ENCODE measurements at places on chromosomes 2 and 18.

DNA sequence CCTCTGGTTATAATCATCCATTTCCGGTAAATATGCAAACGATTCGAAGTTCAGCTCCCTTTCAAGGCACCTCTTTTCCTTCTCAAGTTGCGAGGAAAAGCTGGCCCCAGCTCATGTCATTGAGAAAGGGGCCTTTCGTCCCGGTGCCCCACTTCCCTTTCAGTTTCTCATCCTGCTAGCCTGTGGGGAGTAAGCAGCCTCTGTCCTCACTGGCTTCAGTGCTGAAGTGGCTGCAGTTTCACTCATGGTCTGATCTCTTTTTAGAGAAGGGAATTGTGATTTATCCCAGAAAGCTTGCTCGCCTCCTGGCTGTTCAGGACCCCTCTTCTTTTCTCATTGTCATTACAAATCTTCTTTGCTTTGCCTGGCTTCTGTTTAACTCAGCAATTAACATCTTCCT is 207.5 kb downstream of the NR4A2 start:
- no peak for ATAC-seq

DNA sequence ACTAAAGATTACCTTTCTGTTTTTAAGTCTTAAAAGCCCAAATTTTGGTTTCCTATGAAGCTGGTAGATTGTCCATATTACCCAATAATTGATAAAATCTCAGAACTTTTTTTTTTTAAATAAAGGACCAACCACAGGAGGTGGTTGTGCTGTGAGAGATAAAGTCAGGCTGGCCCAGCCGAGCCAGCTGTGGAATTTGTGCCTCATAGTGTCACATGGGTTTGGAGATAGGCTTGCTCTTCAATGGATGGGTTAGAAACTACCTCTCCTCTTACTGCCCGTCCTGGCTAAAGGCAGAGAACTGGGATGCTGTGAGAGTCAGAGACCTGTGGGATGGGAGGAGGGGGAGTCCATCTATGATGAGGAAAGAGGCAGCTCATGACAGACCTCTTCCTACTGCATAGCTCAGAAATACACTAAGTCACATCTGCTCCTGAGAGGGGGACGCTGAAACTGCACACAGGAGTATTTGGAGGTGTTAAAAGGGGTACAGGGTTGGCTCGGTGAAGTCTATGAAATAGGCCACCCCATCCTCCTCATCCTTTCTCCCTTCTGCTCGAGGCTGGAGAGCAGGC is 99.7 kb upstream of the MGAT4A start:
- ATAC-seq: no peak

GRCh38 chr2:156237558-156237957 is 95.0 kb downstream of the NR4A2 start:
- no peak for ATAC-seq

- peak; percentile 86 for ATAC-seq
These were observed 111.6 kb upstream of the DNMT3A start for GRCh38 chr2:25453199-25453905.

- no peak for ATAC-seq
These were observed 157.9 kb downstream of the DYSF start for GRCh38 chr2:71611247-71611646.

DNA sequence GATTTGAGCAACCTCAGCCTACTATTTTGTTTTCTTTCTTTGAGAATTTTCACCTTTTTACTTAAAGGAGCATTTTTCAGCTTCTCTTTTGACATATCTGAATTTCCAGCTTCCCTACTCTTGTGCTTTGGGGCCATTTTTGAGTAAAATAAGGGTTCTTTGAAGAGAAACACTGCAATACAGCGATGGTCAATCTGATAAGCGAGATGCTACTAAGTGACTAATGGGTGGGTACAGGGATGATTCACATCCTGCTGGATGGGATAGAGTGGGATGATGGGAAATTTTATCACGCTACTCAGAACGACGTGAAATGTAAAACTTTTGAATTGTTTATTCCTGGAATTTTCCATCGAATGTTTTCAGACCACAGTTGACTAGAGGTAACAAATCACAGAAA is 211.5 kb downstream of the TMEM247 start:
- no peak for ATAC-seq

DNA sequence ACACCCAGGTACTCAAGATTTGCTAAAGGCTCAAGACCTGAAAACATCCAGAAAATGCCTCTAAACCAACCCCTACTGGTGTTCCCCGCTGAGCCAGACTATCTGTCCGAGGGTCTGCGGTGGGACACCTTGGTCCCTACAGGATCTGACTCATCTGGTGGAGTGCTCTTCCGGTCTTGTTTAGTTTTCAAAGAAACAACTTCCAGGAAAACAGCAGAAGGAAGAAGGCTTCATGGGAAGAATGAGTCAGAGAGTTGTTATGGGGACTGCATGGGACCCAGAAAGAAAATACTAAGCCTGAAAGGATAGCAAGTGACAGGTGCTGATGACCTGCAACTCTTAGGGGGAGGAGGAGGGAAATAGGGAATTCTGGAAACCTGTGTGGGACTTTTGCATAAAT is 41.3 kb downstream of the ZFP36L2 start:
- ATAC-seq: no peak

DNA sequence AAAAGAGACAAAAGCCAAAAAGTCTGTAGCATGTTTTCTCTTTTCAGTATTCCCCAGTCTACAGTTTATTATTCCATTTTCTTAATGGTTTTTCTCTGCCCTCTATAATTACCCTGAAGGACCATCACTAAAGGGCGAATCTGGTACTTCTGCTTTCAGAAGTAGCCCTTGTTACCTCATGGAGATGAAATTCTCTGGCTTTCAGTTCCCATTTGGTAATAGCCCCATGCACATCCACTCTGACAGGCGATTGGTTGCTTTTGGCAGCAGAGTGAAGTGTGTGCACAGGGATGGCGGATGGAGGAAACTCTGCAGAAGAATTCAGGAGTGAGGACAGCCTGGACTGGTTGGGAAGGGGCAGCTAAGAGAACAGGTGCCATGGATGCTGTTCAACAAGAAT is 66.3 kb upstream of the NABP1 start:
- peak; percentile 97 for ATAC-seq

DNA sequence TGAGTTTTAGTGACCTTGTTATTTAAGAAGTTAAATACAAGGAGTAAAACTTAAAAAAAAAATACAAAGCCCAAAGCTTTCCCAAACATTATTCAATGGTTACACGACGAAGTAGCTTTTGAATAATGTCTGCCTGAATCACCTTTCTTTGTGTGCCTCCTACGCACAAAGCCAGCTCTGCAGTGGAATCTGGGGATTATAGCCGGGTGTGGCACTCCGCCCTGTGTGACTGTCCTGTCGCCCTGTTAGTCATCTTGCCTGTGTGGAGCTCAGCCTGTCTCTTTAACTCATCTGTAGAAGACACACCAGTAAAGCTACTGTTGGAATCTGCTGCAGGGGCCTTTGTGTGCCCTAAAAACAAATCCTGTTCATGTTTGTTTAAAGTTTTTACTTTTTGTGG is 79.4 kb upstream of the TCF7L1 start:
- no peak for ATAC-seq

DNA sequence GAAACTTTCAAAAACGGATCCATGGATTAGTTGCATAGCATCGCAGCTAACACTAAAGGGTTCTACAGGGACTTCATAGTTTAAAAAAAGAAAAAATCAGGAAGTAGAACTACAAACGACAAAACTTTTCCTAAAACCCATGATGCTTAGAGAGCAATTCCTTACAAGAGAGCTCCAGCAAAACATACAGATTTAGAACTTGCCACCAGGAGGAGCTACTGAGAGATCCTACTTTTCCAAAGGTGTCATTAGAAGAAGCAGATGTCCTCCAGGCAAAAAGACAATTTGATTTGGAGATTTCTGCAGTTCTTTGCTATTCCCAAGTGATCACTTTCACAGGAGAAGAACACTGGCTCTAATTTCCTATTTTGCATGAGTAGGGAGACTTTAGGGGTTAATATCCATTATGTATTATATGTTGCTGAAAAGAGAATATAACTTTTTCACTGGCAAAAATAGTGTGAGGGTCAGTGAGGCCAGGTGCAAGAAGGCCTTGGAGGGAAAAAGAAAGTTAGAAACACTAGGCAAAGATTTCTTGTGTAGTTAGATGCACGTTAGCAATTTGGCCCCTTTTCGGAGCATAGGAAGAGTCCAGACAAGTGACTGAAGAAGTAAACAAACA is 436.2 kb downstream of the SUCLG1 start:
- ATAC-seq: no peak

DNA sequence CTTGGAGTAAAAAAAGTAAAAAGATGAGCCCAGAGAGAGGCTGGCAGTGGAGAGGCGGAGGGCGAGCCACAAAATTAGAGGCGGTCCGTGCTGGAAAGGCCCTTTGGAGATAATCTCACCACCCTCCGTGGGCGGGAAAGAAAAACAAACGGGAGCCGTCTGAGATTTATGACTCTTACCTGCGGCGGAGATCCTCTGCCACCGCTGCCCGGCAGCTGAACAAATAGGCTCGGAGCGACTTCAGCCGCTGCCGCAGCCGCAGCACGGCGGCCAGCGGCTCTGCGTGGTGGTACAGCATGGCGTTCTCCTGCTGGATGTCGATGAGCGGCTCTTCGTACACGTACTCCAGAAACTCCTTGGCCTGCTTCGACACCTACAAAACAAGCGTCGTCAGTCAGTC is 94.6 kb downstream of the PLEKHM3 start:
- no peak for ATAC-seq

- ATAC-seq: no peak
These were observed 110.0 kb downstream of the OSBPL6 start for GRCh38 chr2:178304333-178304732.

DNA sequence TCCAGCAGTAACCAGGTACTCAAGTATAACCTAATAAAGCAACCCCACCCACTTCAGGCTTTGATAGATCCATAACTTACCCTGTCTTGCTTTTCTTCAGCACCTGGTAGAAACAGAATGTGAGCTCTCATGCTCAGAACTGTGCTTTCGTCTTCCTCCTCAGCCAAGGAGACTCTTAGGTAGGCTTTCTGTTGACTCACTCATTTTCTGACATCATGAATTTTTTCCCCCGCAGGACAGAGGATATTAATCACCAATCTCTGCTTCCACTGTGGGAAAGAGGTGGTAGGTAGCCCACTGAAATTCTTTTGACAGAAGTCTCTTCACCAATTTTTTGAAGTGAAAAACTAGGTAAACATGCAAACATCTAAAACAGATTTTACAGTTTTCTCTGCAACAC is 241.2 kb upstream of the KCNJ3 start:
- ATAC-seq: no peak

- no peak for ATAC-seq
These were observed 38.1 kb downstream of the RPL37A start for GRCh38 chr2:216536734-216537210.

- ATAC-seq: no peak
These were observed 63.2 kb downstream of the TSHZ1 start for GRCh38 chr18:75273817-75274216.

- no peak for ATAC-seq
These were observed 88.3 kb upstream of the SALL3 start for GRCh38 chr18:78891185-78891762.
